ENCODE measurements at places on chromosomes 2 and 18. TPM values are rescaled to one million over a fixed set of nuclear protein-coding genes. Genes with fewer than 3 reads are reported as not detected.

SPATA3 gene
- not detected for total RNA-seq

C2orf81 gene
- total RNA-seq, result 0.62 TPM

TMEM182 gene
- total RNA-seq, result 3.6 TPM

SATB2 gene
- 532 TPM for total RNA-seq
